ENCODE measurements at places on chromosomes 6 and 20. TPM values are rescaled to one million over a fixed set of nuclear protein-coding genes. Genes with fewer than 3 reads are reported as not detected.

PANK2 gene
- total RNA-seq = 52.4 TPM

ARFGEF3 gene
- total RNA-seq = under 0.01 TPM

BTNL2 gene
- total RNA-seq = not detected

RIPPLY2 gene
- total RNA-seq = 0.28 TPM

GMPR gene
- total RNA-seq = 9.7 TPM

PPP1R3G gene
- 2.8 TPM for total RNA-seq

OPRL1 gene
- 1.6 TPM for total RNA-seq

CFAP61 gene
- total RNA-seq = under 0.01 TPM

VGLL2 gene
- not detected for total RNA-seq

KCNK15 gene
- 0.28 TPM for total RNA-seq

TBX18 gene
- total RNA-seq = 34.9 TPM

KCNK16 gene
- total RNA-seq = not detected

PNPLA1 gene
- total RNA-seq = under 0.01 TPM

ZFAND3 gene
- total RNA-seq = 32.2 TPM

PTPRK gene
- 59.3 TPM for total RNA-seq

MAS1 gene
- total RNA-seq = 0.09 TPM

HCK gene
- total RNA-seq = not detected

PRDM1 gene
- 1.2 TPM for total RNA-seq

PRDM13 gene
- total RNA-seq = not detected

TOX2 gene
- total RNA-seq = 1.1 TPM

All from smooth muscle cell of bladder (primary cell).